ENCODE measurements at places on chromosomes 5 and 9.

DNA sequence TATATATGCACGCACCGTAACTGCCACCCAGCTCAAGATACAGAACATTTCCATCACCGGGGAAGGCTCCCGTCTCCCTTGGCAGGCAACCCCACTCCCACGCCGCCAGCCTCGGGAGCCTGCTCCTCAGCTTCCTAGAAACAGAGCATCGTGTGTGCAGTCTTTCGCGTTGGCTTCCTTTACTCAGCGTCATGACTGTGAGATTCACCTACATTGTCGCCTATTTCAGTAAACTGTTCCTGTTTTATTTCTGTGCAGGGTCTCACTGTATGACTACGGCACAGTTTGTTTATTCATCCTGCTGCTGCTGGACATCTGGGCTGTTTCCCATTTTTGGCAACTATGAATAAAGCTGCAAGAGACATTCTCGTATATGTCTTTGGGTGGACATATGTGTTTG lies 90.7 kb downstream of the STK10 start:
- DNase-seq: no peak

GRCh38 chr9:17171309-17172094 lies 36.7 kb downstream of the CNTLN start:
- DNase-seq: no peak

DNA sequence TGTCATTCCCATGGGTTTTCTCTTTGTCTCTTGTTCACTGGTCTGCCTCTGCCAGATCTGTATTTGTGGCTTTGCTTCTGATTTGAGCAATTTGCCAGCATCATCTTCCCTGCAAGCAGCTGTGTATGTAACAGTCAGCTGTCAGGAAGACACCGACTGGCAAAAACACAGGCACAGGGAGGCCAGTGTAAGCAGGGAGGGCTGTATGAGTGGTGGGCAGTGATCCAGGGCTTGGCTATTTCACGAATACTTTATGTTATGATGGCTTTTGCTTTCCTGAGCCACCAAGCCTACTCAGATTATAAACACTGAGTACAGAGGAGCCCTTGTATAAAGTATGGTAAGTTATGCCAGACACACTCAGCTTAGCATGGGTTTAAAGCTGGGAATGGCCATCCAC lies 11.6 kb downstream of the BNIP1 start:
- no peak for DNase-seq

DNA sequence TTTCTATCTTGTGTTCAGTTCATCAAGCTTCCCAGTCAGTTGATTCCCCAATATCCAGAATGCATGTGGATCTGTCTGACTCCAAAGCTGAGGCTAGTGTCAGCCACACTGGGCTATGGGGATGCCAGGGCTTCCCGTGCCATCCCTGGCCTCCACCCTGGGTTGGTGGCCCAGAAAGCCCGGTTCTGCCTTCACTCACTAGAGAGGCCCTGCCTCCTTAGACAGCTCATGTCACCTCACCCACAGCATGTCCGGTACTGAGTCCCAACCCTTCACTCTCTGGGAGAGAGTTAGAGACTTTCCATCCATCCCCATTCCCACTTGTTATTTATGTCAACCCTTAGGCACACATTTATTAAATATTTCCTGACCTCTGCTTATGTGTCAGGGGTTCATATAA lies 119.5 kb upstream of the GPR151 start:
- DNase-seq: no peak

Measured in activated CD4-positive, alpha-beta T cell treated with anti-CD3 and anti-CD28 coated beads, Interleukin-2, Interleukin-6, amounts not matched to agents 100 ng/mL and 50 ng/mL, durations not matched to agents 16 hours and 8 hours (primary cell).